NCI-H1417 (cell line): ENCODE measurements at places on chromosomes 13 and 19.

GRCh38 chr13:103288114-103288513 is 221.9 kb upstream of the SLC10A2 start:
- peak; percentile 89 for DNase-seq

DNA sequence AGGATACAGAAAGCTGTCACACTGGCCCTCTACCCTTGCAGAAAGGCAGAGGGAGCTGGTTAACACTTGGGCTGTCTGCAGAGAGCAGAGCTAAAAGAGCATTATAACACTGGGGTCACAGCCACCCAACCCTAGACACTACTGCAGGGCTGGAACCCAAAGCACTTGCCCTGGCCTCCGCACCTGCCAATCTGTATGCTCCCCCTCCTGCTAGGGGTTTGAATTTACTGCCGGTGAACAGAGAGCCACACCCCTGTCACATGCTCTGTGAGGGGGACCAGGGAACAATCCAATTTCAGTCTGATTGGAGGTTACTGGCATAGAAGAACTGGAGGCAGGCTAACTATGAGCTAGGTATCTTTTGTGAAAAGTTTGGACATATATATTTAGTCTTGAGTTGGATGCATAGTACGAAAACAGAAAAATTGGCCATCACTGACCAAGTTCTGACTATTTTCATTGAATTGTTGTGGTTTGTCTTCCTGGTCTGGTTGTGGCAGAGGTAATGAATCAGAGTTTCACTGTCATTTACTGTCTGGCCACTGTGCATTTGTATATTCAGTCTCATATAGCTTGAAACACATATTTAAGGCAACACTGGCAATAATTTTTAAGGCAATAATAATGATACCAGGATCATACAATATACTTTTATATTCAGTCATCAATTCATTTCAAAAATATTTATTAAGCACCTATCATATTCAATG is 504.3 kb upstream of the ATXN8OS start:
- no peak for DNase-seq

- DNase-seq, result no peak
Observed at GRCh38 chr13:111176421-111176820, 61.3 kb downstream of the ARHGEF7 start.

- no peak for DNase-seq
Observed at GRCh38 chr13:24215732-24216131, 55.2 kb downstream of the SPATA13 start.

DNA sequence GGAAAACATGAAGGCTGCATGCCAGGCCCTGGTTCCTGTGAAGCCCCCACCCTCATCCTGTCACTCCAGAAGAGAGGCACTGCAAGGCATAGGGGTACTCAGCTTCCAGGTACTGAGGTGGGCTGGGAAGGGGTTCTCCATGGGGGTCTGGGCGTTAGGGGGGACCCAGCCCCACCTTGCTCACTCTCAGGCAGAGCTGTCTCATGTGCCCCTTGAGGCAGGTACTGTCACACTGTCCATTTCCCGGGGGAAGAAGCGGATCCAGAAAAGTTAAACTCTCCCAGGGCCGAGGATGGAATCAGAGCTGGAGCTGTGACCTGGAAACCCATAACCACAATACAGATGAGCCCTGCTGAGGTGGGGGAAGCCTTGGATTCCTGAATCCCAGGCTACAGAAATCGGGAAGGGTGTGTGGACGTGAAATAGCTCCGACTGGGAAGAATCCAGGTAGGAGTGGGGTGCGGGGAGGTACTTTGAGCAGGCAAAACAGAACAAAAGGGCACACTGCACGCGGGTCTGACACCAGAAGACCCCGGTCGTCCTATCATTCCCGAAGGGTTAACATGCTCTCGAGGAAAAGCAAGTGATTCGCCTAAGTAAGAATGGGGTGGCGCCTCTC is 540 bp upstream of the USE1 start:
- no peak for DNase-seq

DNA sequence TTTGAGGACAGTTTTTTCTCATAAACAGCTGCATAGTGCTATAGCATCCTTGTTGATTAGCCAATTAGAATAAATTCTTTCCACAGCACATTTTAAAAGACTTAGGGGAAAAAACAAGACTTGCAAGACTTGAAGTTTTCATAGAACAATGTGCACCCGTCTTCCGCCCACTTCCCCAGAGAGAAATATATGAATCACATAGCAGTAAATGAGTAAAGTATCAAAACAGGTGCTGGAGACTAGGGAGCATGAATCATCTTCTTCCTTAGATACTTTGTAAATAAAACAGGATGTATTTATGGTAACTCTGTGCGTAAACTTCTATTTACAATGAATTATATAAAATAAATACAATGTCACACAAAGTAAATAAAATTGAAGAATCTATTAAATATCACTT is 75.1 kb downstream of the COL4A2 start:
- DNase-seq, result no peak
